ENCODE measurements at places on chromosomes 11 and 22.

DNA sequence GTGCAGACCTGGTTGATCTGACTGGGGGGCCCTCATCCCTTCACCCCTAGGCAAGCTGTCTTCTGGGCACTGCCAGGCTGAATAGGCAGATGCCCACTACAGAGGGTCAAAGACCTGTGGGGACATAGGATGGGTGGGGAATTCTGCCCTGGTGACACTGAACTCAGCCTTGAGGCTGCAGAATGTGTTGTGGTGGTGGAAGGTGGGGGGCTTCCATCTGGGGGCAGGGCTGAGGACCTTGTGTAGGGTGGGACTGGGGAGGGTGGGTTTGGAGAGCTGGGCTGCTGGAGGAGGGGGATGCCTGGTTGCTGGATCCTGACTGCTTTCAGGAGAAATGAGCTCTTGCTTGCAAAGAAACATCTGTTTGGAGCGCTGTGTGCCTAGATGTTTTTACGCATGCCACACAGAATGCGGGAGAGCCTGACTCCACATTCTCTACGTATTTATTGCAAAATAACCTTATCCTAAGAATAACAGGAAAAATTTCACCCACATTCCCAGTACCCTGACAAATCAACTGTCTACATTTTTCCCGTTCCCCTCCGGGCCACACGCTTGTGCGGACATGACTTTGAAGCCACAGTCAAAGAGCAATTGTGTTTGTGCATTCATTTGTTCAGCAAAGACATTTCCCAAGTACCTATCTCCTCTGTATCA is 18.3 kb downstream of the SMIM38 start:
- no peak for DNase-seq
- H3K27me3 ChIP-seq = no peaks in the 10 kb centered on the region
- no peak overlapping the region for H3K27ac ChIP-seq
- peaks cover 3% of the 10 kb centered on the region for H3K4me1 ChIP-seq

GRCh38 chr11:50098186-50098725 is 65.6 kb downstream of the OR4C45 start:
- no peaks in the 10 kb centered on the region for H3K4me1 ChIP-seq
- no peaks in the 10 kb centered on the region for H3K27me3 ChIP-seq
- H3K4me3 ChIP-seq = no peak overlapping the region
- H3K27ac ChIP-seq = no peak overlapping the region
- H3K36me3 ChIP-seq = no peaks in the 10 kb centered on the region

- no peak overlapping the region for H3K27ac ChIP-seq
- no peak for DNase-seq
- H3K4me3 ChIP-seq = no peak overlapping the region
- no peaks in the 10 kb centered on the region for H3K36me3 ChIP-seq
- no peaks in the 10 kb centered on the region for H3K4me1 ChIP-seq
Observed at GRCh38 chr11:23519194-23519593, 658.9 kb upstream of the CCDC179 start.

- H3K27ac ChIP-seq = no peak overlapping the region
- H3K27me3 ChIP-seq = no peaks in the 10 kb centered on the region
- no peaks in the 10 kb centered on the region for H3K36me3 ChIP-seq
Observed at GRCh38 chr11:33802194-33802950, 28.1 kb upstream of the FBXO3 start.

DNA sequence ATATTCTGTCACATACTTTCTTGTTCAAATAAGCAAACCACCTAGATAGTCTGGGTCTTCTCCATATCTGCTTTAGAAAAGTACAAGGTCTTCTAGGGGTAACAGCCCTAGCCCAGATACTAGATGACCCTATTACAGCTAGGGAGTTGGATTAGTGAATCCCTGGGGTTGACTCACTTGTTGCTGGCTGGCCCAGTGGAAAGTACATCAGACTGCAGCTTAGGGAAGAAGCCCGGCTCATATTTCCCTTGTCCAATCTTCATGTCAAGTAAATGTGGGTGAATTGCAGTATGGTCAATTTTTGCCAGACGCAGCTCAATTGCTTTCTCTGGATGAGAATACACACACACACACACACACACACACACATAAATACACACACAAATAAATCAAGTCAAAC is 79.1 kb upstream of the SCUBE2 start:
- H3K4me3 ChIP-seq = no peak overlapping the region
- H3K4me1 ChIP-seq = no peaks in the 10 kb centered on the region
- H3K36me3 ChIP-seq = peaks cover 62% of the 10 kb centered on the region
- DNase-seq = no peak

- H3K36me3 ChIP-seq = no peaks in the 10 kb centered on the region
- no peak overlapping the region for H3K4me3 ChIP-seq
- no peak for DNase-seq
- no peaks in the 10 kb centered on the region for H3K27me3 ChIP-seq
- H3K4me1 ChIP-seq = no peaks in the 10 kb centered on the region
Observed at GRCh38 chr11:132312701-132313111, 942.3 kb downstream of the NTM start.

- H3K27me3 ChIP-seq = no peaks in the 10 kb centered on the region
- no peak overlapping the region for H3K27ac ChIP-seq
- DNase-seq = no peak
- H3K36me3 ChIP-seq = no peaks in the 10 kb centered on the region
- no peak overlapping the region for H3K4me3 ChIP-seq
- H3K4me1 ChIP-seq = no peaks in the 10 kb centered on the region
Observed at GRCh38 chr11:9506489-9507276, 45.9 kb downstream of the ZNF143 start.

DNA sequence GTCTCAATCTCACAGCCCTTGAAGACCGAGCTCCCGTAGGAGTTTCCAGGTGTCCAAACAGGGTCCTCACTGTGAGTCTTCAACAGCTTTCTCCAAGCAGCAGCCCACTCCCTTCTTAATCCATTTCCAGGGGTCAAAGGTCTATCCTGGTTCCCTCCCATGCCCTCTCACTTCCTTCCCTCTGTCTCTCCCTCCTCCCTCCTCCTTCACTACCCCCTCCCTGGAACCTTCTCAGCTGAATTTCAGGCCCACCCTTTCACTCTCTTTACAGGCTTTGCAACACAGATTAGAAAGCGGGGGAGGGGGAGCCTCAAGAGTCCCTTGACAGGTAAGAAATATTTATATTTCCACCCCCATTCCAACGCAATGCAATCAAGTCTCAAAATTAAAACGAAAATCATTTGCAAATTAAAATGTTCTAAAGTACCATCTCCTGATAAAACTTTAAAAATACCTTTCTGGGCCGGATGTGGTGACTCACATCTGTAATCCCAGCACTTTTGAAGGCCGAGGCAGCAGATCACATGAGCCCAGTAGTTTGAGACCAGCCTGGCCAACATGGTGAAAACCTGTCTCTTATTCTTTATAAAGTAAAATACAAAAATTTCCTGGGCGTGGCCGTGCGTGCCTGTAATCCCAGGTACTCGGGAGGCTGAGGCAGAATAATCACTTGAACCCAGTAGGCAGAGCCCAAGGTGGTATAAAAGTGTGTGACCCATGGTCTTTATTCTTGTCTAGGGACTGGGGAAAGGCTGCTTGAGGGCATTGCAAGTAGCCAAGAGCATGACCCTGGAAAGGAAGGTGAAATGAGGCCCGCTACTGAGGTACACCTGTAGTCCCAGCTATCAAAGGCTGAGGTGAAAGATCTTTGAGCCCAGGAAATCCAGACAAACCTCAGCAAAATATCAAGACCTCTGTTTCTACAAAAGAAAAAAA is 865 bp upstream of the ZNF280A start:
- H3K27me3 ChIP-seq = no peaks in the 10 kb centered on the region
- no peak overlapping the region for H3K27ac ChIP-seq
- DNase-seq = no peak
- peaks cover 4% of the 10 kb centered on the region for H3K4me1 ChIP-seq

GRCh38 chr11:65916391-65916790 is 2.5 kb downstream of the C11orf68 start:
- peak overlapping the region; percentile 98 for H3K27ac ChIP-seq
- peaks cover 70% of the 10 kb centered on the region for H3K4me1 ChIP-seq
- no peaks in the 10 kb centered on the region for H3K27me3 ChIP-seq
- H3K4me3 ChIP-seq = no peak overlapping the region
- DNase-seq = no peak
- peaks cover 16% of the 10 kb centered on the region for H3K36me3 ChIP-seq

GRCh38 chr22:46942799-46943785 is 180.6 kb downstream of the TBC1D22A start:
- H3K36me3 ChIP-seq = no peaks in the 10 kb centered on the region
- H3K4me3 ChIP-seq = no peak overlapping the region
- no peak for DNase-seq
- H3K4me1 ChIP-seq = no peaks in the 10 kb centered on the region
- no peaks in the 10 kb centered on the region for H3K27me3 ChIP-seq
- peak overlapping the region; percentile 84 for H3K27ac ChIP-seq

- no peaks in the 10 kb centered on the region for H3K36me3 ChIP-seq
- no peak overlapping the region for H3K4me3 ChIP-seq
- no peaks in the 10 kb centered on the region for H3K27me3 ChIP-seq
- peaks cover 12% of the 10 kb centered on the region for H3K4me1 ChIP-seq
Observed at GRCh38 chr11:81989093-81989492, 744.6 kb downstream of the FAM181B start.

- H3K27me3 ChIP-seq = no peaks in the 10 kb centered on the region
- no peak for DNase-seq
- peaks cover 29% of the 10 kb centered on the region for H3K4me1 ChIP-seq
- no peak overlapping the region for H3K27ac ChIP-seq
- no peak overlapping the region for H3K4me3 ChIP-seq
Observed at GRCh38 chr22:28429711-28430110, 249.9 kb downstream of the TTC28 start.

GRCh38 chr11:121661880-121662486 is 209.2 kb upstream of the SORL1-AS1 start:
- H3K4me3 ChIP-seq = no peak overlapping the region
- no peaks in the 10 kb centered on the region for H3K27me3 ChIP-seq
- peak overlapping the region; percentile 52 for H3K27ac ChIP-seq
- peaks cover 4% of the 10 kb centered on the region for H3K4me1 ChIP-seq

GRCh38 chr11:119012629-119013170 is 5.4 kb downstream of the RPS25 start:
- H3K4me1 ChIP-seq = peaks cover 29% of the 10 kb centered on the region
- no peak for DNase-seq
- H3K36me3 ChIP-seq = peaks cover 91% of the 10 kb centered on the region
- H3K4me3 ChIP-seq = no peak overlapping the region
- H3K27me3 ChIP-seq = no peaks in the 10 kb centered on the region

DNA sequence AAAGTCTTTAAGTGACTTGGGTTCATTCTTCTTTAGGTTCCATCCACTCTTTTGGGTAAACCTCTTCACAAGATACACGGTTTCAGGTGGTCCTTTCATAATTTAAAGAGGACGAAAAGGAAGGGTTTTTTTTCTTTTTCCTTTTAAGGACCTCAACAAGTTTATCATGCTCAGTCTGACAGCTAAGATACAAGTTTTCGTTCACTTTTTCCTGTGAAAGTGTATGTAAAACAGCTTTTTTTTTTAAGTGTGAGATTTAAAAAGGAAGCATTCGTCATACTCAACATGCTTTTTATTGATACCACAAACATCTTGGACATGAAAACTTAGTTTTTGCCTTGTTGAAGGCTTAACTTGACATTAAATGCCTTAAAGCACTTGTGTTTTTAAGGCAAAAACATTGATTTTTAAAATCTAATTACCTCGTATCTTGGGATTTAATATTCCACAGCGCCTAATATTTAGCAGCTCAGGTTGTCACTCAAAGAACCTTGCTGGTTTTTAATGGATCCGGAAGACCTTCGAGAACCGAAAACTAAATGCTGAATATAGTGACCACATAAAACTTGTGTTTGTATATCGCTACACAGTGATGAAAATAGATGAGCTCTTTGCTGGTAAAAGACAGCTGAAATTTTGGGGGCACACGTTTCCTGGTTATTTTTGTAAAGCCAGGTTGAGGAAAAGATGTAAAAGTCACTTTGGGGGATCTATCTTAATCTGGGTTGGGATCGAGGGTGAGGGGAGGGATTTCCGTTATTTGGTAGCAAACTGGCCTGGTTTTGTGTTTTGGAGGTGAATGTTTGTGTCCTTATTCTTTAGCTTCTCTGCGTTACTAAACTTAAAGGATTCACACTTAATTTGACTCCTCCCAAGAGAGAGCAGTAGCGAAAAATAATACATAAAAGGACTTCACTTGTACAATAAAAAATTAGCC is 2.3 kb downstream of the PCF11 start:
- peak overlapping the region; percentile 79 for H3K4me3 ChIP-seq
- DNase-seq = no peak
- H3K27ac ChIP-seq = peak overlapping the region; percentile 98
- H3K27me3 ChIP-seq = no peaks in the 10 kb centered on the region
- peaks cover 20% of the 10 kb centered on the region for H3K4me1 ChIP-seq

GRCh38 chr22:44578516-44579230 is 80.6 kb upstream of the RTL6 start:
- H3K4me1 ChIP-seq = peaks cover 11% of the 10 kb centered on the region
- DNase-seq = no peak
- no peak overlapping the region for H3K4me3 ChIP-seq
- H3K36me3 ChIP-seq = no peaks in the 10 kb centered on the region
- H3K27me3 ChIP-seq = no peaks in the 10 kb centered on the region

DNA sequence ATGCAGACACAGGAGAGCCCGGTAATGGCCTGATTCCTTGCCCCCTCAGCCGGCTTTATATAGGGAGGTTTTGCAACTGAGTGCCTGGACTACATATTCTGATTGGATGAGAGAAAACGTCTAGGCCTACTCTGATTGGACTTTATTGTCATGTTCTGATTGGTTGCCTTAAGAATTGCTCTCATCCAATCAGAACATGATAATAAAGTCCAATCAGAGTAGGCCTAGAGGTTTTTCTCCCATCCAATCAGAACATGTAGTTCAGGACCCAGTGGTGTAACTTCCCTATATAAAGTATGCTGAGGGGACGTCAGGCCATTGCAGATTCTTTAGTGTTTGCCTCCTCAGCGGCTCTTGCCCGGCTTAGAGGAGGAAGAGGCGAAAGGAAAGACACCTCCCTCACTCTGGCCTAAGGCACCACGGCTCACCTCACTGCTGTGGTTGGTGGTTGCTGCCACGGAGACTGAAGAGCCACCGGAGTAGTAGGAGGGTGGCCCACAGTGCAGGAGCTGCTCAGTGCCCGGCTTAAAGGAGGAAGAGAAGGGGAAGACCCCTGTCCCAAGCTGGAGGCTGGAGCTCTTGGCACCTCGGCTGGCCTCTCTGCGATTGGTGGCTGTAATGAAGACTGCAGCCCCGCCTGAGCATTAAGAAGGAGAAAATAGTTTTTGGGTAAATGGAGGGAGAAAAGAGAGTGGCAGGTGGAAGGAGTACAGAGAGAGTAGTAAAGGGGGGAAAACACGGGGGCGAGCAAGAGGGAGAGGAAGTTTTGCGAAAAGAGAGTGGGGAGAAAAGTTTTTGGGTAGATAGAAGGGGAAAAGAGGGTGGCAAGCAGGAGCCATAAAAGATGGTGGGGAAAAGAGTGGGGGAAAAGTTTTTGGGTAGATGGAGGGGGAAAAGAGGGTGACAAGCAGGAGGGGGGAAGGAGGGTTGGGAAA is 116.7 kb upstream of the SERPIND1 start:
- no peak for DNase-seq
- H3K4me3 ChIP-seq = no peak overlapping the region
- H3K27ac ChIP-seq = no peak overlapping the region

- no peaks in the 10 kb centered on the region for H3K36me3 ChIP-seq
Observed at GRCh38 chr22:29716814-29717545, 2.8 kb upstream of the CABP7 start.

GRCh38 chr22:40665312-40665711 is 14.0 kb upstream of the MCHR1 start:
- H3K27me3 ChIP-seq = no peaks in the 10 kb centered on the region
- H3K36me3 ChIP-seq = no peaks in the 10 kb centered on the region
- H3K4me3 ChIP-seq = no peak overlapping the region
- DNase-seq = no peak
- peak overlapping the region; percentile 0 for H3K27ac ChIP-seq

All from esophagus squamous epithelium (tissue), 5 donors.